ENCODE measurements at places on chromosomes 5 and 9.

DNA sequence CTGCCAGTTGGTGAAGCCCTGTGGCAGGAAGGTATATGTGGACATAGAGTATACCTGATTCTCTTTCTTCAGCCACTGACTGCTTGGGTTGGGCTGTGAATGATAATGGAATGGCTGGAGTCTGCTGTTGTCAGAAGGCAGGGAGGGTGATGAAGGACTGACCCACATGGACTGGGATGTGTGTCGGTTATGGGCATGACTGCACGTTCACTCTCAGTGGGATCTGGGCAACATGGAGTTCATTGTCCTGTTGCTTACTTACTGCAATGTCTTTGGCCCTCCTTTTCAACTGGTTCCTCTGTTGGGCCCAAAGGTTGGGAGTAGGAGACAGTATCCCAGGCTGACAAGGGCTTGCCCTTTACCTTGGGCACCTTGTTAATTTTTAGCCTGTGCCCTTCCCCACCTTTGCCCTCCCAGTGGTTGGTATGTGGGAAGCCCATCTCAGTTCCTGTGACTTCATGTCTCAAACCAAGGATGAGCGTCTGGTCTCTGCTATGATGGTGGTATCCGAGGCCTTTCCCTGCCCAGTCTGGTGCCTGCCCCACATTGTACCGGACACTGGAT lies 34.6 kb downstream of the FAXDC2 start:
- no peak for DNase-seq

GRCh38 chr9:33166231-33167083 lies 679 bp downstream of the B4GALT1 start:
- no peak for DNase-seq

DNA sequence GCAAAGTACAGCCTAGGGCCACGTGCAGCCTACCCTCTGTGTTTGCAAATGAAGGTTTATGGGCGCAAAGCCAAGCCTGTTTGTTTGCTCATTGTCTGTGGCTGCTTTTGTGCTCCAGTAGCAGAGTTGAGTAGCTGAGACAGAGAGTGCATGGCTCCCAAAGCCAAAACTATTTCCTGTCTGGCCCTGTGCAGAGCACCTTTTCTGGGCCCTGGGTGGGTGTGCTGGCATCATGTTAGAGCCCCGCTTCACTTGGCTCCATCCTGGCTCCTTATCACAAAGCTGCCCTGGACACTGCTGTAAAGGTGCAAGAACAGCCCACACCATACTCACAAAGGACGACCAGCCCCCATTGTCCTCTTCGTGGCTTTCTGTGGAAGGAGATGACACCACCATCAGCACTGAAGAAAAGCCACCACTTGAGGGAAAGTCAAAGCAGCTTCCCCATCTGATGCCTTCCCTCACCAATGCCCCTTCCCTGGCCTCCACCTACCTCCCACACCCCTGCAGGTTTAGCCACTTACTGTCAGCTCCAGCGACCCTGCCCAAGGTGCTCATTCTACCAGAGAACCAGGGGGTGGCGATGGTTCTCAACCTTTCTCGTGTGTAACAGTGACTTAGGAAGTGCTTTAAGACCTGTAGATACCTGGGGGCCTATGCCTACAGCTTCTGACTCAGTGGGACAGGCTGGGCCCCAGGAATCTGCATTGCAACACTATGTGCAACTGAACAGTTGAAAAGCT lies 23.4 kb downstream of the LCP2 start:
- DNase-seq = peak; percentile 25

GRCh38 chr5:1857256-1857600 lies 25.5 kb downstream of the IRX4 start:
- no peak for DNase-seq

GRCh38 chr5:166926138-166926537 lies 1365.3 kb upstream of the WWC1 start:
- DNase-seq = no peak

- DNase-seq = no peak
These were observed 26.1 kb upstream of the AKNA start for GRCh38 chr9:114413861-114414301.

GRCh38 chr5:140190872-140191218 lies 15.9 kb downstream of the CYSTM1 start:
- DNase-seq = no peak

- DNase-seq = no peak
These were observed 307.8 kb downstream of the ENC1 start for GRCh38 chr5:74332682-74333081.

GRCh38 chr5:115398719-115399118 lies 102.3 kb upstream of the CCDC112 start:
- peak; percentile 68 for DNase-seq

DNA sequence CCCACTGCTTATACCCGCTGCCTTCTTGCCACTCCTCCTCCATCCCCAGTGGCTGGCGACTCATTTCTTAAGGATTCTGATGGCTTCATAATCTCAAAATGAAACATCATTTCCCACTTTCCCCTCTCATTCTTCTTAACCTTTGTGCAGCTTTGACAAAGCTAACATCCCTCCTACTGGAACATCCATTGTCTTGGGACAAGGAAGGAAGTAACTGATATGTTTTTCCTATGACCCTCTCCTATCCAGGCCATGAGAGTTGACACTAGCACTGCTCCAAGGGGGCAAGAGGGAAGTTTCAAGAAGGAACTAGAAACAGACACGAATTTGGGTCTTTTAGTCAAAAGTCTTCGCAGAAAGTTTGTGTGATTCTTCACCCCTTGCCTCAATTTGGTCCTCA lies 71.7 kb upstream of the SNX2 start:
- no peak for DNase-seq

DNA sequence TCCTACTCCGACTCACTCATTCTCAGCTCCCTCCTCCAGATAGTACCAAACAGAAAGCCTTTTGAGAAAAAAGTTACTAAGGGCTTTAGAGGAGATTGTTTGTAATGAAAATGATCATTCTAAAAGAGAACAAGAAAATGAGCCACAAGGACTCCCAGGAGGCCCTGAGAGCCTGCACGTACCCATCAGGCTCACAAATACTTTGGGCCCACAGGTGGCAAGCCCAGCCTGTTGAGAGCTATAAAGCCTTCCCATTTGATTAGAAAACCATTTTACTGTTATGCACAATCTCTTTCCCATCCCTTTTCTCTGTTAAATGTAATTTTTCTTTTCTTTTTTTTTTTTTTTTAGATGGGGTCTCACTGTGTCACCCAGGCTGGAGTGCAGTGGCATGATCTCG lies 136.1 kb downstream of the LHFPL2 start:
- DNase-seq = no peak

- DNase-seq = peak; percentile 9
These were observed 421.0 kb upstream of the CHD1 start for GRCh38 chr5:99349787-99350186.

DNA sequence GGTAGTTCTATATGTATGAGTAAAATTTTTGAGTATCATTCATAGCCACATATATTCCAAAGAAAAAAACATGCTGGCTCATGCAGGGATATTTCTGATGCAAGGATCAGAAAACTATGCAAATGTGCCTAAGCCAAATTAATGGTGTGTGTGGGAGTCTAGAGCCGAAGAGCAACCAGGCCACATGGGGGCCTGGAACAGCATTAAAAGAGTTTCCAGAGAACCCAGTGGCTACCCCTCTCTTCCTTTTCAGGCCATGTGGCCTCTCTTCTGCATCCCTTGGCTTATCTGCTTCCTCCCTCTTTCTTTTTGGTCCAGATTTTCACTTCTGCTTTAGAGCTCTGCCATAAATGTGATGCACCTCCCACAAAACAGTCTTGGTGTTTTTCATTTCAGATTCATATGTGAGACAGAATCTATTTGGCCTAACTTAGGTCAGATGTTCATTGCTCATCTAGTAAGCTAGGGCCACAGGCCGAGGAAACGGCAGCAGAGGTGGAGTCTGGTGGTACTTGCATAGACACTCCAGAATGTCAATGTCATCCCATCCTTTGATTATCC lies 300.0 kb downstream of the SH3GL2 start:
- DNase-seq = no peak

DNA sequence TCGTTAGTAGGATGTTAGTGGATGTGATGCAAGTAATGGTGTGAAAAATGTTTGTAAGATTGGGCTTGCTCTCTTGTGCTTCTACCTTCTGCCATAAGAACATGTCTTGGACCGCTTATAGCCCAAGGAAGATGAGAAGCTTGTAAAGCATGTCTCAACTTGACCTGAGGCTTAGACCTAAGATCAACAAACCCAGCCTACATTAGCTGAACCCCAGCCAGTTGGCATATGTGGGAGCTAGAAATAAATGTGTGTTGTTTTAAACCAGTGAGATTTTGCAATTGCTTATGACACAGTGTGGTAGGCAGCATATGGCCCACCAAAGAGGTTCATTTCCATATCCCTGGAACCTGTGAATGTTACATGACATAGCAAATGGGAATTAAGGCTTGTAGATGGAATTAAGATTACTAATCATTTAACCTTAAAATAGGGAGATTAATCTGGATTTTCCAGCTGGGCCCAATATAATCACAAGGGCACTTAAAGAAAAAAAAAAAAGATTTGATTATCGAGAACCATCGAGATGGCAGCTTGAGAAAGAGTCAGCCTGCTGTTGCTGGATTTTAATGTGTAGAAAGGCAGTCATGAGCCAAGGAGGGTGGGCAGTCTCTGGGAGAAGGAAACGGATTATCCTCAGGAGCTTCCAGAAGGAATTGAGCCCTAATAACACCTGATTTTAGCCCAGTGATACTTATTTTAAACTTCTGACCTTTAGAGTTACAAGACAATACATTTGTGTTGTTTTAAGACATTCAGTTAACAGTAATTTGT lies 27.3 kb upstream of the EDIL3 start:
- no peak for DNase-seq

Measured in PC-3 (cell line).